SK-N-DZ (cell line): ENCODE measurements at places on chromosomes 5 and 9.

- no peak for DNase-seq
Measured at GRCh38 chr9:71816916-71817451, 48.7 kb upstream of the CEMIP2 start.

GRCh38 chr5:120473332-120473731, 9.2 kb downstream of the PRR16 start:
- no peak for DNase-seq

- DNase-seq, result no peak
Measured at GRCh38 chr9:91564081-91564670, 140.5 kb upstream of the NFIL3 start.

GRCh38 chr5:169599451-169599850, 15.9 kb downstream of the SPDL1 start:
- DNase-seq, result no peak

- DNase-seq, result no peak
Measured at GRCh38 chr9:38074441-38074961, 5.5 kb upstream of the SHB start.

GRCh38 chr5:63923914-63924313, 38.3 kb downstream of the HTR1A start:
- no peak for DNase-seq

DNA sequence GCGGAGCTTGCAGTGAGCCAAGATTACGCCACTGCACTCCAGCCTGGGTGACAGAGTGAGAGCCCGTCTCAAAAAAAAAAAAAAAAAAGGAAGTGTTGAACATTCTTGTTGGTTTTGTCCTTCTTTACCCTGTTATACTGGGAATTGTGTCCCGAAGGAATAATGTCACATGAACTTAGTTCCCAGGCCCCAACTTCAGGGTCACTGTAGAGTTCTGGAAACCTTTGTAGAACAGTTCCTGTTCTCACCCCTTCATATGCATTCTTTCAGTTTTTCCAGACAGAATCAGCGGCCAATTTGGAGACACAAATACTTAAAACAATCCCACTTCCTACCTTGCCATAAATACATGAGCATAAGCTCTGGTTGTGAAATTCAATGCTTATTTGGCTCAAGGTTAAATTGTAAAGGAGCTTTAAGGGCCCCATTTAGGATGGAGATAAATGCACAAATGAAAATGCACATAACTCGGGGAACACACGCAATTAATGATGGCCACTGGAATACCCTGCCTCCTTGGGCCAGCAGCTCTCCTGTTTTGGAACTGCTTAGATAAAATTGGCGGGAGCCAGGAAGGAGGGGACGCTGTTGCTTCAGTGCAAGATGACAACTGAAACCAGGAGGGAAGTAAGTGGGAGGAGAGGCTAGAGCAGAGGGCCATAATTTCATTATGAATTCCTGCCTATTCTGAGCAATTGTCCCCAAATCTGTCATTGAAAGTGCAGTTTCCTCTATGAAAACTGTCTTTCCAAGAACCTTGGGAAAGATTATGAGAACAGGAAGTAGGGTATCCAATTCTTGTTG, 153.7 kb downstream of the FGF1 start:
- DNase-seq, result no peak

GRCh38 chr5:145791866-145792265, 43.3 kb downstream of the PRELID2 start:
- DNase-seq, result no peak

GRCh38 chr9:132583584-132584304, 1.3 kb downstream of the BARHL1 start:
- DNase-seq, result no peak

DNA sequence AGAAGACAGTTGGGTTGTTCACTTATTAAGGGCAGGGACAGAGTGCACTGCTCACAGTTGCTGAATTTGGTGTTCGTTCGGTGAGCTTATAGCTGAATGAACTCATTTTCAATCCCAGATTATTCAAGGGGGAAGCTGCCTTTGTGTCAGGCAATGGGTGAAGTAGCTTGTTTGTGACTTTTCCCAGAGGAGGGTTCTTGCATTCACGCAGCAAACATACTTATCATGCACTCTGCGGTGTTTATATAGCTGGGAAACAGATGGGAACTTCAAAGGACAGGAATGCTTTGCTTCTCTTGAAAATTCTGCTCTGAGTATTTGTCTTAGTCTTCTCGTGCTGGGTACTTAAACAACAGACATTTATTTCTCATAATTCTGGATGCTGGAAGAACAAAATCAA, 64.7 kb upstream of the ABCA1 start:
- DNase-seq, result no peak

DNA sequence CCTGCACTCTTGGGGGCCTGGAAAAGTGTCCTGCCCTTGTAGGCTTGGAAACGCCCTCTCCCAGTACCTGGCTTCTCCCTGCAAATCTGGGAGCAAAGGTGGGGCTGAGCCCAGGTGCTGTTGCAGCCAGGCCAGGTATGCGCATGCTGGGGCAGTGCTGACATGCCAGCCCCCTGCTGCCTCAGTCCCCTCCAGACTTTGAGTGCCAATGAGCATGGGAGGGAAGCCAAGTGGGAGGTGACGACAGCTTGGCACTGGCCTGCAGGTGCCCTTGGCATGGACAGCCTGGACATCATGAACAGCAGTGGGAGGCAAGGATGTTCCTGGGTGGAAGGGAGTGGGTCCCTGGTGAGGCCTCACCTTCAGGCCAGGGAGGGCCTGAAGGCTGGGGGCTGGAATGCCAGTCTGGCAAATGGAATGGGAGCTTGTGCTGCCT, 1494.4 kb upstream of the NUDT12 start:
- DNase-seq, result no peak

DNA sequence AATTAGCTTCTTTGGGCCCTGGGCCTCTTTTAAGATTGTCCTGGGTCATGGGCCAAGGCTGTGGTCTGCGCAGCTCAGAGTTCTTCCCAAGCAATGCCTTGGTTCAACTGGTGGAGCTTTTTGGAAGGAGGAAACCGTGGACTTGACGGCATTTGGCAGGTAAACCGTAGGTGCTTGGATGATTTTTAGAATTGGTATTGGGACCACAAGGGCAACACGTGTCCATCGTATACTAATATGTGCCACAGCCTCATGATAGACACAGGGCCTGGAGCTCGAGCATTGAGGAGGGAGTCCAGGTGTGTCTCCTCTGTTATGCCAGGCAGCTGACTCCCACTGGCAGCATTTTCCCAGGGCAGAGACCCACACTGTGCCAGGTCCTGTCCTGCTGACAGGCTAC, 120.9 kb upstream of the PITX1 start:
- DNase-seq, result no peak

DNA sequence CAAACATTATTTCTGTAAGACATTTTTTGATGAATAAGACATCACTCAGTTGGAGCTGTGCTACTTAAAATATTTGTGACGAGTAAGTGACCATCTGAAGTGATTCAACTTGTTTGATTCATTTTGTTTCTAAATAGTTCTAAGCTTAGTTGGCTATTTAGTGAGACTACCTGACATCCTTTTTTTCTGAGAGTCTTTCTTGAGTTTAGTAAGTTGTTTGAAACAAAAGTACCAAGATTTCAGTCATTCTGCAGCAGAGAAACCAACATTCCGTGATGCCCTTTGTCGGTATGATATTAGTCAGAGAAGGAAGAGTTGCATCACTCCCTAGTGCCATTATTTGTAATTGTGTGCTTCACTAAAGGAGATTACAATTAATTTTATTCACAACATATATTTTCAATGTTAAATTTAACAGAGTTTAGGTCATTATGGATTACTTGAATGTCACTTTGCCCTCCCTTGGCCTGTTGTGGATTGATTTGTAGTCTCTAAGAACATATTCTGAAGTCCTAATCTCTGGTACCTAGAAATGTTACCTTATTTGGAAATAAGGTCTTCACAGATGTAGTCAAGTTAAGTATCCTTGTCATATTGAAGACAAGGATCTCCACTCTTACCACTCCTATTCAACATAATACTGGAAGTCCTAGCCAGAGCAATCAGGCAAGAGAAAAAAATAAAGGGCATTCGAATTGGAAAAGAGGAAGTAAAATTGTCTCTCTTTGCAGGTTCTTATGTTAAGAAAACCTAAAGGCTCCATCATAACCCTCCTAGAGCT, 212.2 kb downstream of the PCSK1 start:
- no peak for DNase-seq

DNA sequence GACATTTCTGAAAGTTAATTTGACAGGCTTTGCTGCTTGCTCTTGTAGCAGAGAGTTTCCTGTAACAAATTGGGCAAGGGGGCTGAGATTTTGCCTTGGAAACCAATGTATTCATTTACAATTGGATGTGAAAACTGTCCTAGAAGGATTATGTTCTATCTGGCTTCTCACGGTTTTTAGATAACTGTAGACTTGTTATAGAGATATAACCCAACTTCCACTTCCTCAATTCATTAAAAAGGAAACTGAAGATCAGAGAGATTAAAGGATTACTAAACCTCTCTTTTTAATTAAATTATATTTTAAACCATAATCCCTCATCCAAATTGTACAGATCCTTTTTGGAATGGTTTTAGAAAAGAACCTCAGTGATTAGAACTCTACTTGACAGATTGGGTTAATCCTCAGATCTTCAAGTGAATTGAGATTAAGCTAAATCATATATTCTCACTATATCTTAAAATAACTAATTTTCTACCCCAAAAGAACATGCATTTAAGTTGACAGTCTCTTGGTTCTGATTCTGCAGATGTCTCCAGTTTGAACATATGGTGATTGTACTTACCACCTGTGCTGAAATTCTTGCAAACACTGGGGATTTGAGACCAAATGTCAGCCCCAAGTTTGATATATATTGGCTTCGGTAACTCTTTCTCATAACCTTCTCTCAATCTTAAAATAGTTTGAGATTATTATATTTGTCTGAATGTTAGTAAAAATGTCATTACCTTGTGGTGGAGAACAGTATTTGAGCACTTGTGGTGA, 130.1 kb upstream of the C9orf72 start:
- DNase-seq, result no peak

DNA sequence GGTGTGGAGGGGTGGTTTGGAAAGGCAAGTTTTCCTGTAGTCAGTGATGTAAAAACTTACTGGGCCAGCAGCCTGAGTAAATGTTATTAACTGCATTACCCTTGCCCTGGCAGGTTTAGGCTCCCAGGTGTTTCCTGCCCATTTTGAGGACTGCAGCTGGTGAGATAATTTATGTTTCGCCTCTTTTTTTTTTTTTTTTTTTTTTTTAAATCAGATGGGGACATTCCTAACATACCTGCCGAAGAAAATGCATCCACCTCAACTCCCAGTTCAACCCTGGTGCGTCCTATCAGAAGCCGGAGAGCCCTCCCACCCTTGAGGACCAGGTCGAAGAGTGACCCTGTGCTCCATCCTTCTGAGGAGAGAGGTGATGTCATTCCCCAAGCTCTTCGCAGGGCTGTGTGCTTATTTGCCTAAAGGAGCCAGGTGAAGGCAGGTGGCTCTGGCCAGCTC, 60.6 kb downstream of the ENTREP1 start:
- no peak for DNase-seq

DNA sequence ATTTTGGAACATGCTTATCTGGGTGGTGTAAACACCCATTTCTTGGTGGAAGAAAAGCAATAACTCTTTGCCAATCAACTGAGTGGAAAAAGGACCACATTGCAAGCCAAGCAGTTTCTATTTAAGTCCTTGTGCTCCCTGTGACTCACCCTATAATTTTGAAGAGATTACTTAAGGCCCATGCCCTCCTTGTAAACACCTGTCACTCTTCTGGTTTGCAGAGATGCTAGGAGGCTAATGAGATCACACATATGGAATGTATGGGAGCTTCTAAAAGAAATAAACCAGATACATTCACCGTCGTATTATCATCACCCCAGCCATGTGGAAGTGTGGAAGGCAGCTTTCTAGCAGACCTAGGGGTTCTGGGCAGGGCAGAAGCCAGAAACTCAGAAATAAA, 337.1 kb downstream of the GADD45G start:
- DNase-seq, result no peak

- peak; percentile 21 for DNase-seq
Measured at GRCh38 chr9:137970686-137971476, 93.3 kb downstream of the CACNA1B start.

- no peak for DNase-seq
Measured at GRCh38 chr5:76546497-76547102, 76.6 kb downstream of the F2RL2 start.

DNA sequence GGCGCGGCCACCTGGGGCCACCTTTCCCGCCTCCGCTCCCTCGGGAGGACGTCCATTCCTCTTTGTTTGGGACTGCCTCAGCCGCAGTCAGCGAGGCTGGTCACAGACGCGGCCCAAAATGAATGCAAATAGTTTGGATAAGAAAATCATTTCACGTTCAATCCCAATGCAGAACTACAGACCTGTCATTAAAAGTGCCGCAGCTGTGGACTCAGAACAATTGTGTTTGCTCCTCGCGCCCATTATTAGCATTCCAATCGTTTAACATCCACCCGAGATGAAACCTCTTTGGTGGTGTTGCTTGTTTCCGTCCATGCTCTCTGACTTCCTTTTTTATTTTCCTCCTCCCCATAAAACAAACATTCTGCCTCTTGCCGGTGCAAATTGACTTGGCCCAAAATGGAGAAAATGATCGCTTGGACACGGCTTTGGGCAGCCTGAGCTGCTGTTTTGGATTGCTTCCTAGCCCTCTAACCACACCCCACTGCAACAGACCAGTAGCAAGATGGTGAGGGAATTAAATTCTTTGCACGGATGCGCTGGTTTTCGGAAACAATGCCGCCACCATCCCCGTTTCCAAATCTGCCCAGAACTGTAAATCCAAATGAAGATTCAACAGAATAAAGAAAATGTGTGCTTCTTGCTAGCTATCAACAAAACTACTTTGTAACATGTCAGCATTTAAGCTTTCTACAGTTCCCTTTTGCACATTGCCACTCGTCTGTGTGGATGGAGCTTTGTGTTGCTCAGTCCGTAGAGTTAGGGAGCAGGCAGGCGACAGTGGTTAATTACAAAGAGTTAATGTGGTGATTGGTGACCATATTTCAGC, 784 bp downstream of the NLN start:
- DNase-seq, result peak; percentile 68

GRCh38 chr9:124384846-124385245, 30.4 kb downstream of the PSMB7 start:
- DNase-seq, result no peak

DNA sequence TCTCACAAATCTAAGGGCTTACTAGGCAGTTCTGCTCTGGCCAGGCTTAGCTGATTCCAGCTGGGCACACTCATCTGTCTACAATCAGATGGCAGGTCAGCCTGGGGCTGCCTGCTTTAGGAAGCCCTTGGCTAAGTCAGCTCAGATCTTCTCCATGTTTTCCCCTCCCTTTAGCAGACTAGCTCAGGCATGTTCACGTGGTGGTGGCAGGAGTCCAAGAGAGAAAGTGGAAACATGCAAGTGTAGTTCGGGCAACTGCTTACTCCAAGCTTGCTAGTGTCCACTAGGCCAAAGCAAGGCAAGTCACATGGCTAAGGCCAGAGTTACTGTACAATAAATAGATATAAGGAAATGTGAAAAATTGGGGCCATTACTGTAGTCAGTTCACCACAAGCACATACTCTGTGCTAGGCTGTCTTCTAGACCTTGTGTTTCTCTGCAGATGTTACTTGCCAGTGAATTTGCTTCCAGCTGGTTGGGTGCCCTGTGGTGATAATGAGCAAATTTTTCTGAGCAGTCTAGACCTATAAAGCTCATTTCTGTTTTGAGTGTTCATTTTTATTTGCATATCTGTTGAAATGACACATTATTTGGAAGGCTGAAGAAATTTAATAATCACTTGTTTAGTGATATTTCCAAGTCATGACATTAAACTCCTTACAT, 38.3 kb downstream of the RECK start:
- no peak for DNase-seq
